ENCODE measurements at places on chromosomes 7 and 10. TPM values are rescaled to one million over a fixed set of nuclear protein-coding genes. Genes with fewer than 3 reads are reported as not detected.

Gene PRKCQ
- total RNA-seq: 0.11 TPM

Gene IL6
- 72.3 TPM for total RNA-seq

Gene CALD1
- 0.33 TPM for total RNA-seq

Gene LIPM
- total RNA-seq: not detected

Gene CTAGE4
- total RNA-seq: not detected

Gene CPA1
- total RNA-seq: not detected

Gene NACAD
- 0.93 TPM for total RNA-seq

Gene PRR15
- not detected for total RNA-seq

Gene FAM171A1
- not detected for total RNA-seq

Gene CPN1
- total RNA-seq: not detected

Gene LRIT1
- not detected for total RNA-seq

Gene HMX3
- not detected for total RNA-seq

Gene UNCX
- not detected for total RNA-seq

Gene PPIA
- total RNA-seq: 1,534 TPM

Gene PTPRZ1
- not detected for total RNA-seq

Gene VWDE
- not detected for total RNA-seq

Gene H2BK1
- total RNA-seq: 1.8 TPM

Gene RASA4B
- 11.4 TPM for total RNA-seq

Gene CFAP43
- not detected for total RNA-seq

Gene PAOX
- 14.1 TPM for total RNA-seq
